ENCODE measurements at places on chromosomes 4 and X.
A peak's percentile ranks its signal among the peaks of the same experiment; 100 is the strongest.

- DNase-seq: no peak
Observed at GRCh38 chr4:105686571-105686970, 21.9 kb downstream of the INTS12 start.

DNA sequence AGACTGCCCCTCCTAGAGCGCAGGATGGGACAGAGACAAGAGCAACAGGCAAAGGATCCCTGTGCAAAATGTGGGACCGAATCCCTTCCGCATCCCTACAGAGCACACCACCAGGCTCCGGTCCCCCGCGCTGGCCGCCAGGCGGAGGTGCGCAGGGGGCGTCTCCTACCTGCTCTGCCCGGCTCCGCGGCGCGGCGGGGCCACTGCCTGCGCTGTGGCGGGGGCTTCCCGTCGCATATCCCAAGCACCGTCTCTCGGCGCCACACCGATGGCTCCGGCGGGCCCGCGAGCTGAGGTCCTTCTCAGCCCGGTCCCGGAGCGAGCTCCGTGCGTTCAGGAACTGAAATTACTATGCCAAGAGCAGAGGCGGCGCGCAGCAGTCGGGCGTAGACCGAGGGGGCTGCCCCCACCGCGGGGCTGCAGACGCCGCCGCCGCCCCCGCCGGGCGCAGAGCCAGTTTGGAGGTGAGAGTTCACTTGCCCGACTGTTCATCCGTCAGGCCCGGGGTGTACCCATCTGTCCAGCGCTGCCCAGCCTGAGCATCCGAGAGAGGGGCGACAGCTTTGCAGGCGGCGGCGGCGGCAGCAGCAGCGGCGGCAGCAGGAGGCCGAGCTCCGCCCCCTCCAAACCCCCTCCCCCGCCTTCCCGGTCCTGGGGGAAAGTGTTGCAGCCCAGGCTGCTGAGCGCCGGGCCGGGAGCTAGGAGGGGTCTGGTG is at the start of gene GPRIN3:
GPRIN3 (minus strand) TSS at position 355 of the 715 bp plus-strand sequence. CDS start 57,690 bp downstream, outside the sequence.
- no peak for DNase-seq

DNA sequence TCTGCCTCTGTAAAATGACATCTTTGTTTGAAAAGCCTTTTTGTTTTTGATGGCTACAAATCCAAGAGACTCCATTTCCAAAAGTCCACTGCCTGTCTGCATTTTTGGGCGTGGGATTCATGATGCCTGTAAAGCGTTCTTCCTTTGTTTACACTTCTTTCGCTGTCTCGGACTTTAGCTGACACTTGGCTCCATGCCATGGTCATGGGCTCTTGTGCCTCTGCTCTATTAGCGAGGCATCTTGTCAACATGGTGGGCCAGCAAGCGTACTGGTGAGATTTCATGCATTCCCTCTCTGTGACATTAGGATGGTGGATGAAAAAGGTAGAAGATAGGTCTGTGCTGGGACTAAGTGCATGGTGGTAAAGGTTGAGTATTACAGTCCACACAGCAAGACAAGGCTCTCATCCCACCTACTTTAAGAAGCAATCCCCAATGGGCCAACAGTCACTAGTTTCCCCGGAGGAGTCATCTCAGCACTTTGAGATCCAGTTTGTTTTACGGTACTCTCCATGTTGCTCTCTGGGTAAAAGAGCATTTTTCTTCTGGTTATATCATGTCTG is 298.2 kb upstream of the KLF3 start:
- DNase-seq: no peak

- DNase-seq: no peak
Observed at GRCh38 chrX:4320436-4320947, 607.0 kb upstream of the PRKX start.

DNA sequence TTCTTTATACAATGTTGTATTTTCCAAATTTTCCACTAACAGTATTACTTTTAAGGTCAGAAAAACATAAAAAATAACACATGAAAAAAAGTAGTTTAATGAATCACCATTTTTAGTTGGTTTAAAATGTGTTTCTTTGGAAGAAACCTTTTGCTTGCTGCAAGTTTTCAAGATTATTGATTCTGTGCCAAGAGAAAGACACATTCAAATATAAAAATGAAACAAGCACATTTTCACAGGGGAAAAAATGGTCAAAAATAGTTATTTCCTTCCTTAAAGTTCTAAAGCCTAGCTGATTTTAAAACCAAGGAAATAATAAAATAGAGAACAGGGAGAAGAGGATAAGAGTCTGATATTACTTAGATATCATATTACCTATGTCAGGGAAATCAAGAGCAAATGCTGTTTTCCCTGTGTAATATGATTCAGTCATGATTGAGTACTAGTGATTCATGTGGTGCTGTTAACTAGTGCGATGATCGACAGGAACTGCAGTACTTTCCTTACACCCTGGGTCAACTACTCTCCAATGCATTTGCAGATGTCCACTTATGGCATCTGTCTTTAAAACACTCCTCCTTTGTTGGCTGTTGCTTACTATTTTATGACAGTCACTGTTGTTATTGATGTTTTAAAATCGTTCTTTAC is 103.8 kb downstream of the CAMK2D start:
- no peak for DNase-seq

- DNase-seq: no peak
Observed at GRCh38 chrX:47360423-47361179, 9.8 kb upstream of the ZNF157 start.

GRCh38 chrX:70432936-70433847 is 10.1 kb downstream of the GDPD2 start:
- no peak for DNase-seq

DNA sequence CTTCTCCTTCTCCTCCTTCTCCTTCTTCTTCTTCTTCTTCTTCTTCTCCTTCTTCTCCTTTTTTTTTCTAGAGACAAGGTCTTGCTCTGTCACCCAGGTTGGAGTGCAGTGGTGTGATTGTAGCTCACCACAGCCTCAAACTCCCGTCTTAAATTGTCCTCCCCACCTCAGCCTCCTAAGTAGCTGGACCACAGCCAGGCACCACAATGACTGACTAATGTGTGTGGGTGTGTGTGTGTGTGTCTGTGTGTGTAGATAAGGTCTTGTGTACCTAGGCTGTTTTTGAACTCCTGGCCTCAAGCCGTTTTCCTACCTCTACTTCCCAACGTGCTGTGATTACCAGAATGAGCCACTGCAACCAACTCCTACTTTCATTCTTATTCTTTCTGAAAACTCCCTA is 390.9 kb downstream of the ADAM29 start:
- no peak for DNase-seq

- no peak for DNase-seq
Observed at GRCh38 chrX:153900831-153901752, 3.4 kb upstream of the AVPR2 start.

- no peak for DNase-seq
Observed at GRCh38 chr4:147479376-147479775, 1.5 kb upstream of the EDNRA start.

- peak; percentile 30 for DNase-seq
Observed at GRCh38 chrX:18390941-18391538, 34.4 kb upstream of the CDKL5 start.

DNA sequence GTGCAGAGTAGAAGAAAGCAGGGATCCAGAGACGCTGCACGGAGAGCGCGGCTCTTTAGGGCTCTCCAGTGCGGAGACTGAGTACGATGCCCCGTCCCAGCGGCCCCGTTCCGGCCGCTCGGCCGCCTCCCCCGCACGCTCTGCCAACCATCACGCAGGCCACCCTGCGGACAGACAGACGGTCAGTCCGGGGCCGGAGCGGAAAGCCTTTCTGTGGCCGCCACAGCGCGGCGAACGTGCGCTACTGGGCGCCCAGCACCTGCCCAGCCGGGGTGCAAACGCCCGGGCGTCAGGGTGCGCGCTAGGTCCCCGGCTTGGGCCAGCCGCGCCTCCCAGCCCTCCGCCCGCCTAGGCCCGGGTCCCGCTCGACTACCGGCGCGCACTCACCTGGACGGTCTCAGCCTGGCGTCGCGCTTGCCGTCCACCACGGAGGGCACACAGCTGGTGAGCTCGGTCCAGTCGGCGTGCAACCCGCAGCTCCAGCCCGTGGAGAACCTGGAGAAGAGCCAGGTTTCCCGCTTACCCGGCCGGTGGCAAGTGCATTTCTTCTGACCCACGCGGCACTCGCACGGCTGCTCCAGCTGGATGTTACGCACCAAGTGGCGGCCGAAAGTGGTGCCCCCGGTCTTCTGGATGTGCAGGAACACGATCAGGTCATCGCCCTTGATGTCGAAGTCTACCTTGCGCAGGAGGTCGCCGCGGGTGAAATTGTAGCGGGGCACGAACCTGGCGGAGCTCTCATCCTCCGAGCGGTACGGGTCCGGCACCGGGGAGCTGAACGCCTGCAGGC is 1.8 kb downstream of the HS6ST2 start:
- no peak for DNase-seq

- no peak for DNase-seq
Observed at GRCh38 chr4:156773648-156774357, 197.8 kb downstream of the PDGFC start.

DNA sequence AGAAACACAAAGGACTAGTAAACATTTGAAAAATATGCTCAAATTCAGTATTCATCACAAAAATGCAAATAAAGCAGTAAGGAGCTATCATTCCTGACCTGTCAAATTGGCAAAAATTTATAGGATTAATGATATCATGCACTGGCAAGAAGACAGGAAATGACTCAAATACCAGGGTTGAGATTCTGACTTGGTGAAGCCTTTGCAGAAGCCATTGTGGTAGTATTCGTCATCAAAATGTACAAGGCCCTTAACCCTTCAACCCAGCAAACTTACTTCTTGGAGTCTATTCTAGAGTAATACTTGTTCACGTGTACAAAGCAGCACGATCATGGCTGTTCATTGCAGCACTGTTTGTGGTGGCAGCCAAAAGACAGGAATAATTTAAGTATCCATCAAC is 132.4 kb downstream of the ENOX2 start:
- DNase-seq: no peak

DNA sequence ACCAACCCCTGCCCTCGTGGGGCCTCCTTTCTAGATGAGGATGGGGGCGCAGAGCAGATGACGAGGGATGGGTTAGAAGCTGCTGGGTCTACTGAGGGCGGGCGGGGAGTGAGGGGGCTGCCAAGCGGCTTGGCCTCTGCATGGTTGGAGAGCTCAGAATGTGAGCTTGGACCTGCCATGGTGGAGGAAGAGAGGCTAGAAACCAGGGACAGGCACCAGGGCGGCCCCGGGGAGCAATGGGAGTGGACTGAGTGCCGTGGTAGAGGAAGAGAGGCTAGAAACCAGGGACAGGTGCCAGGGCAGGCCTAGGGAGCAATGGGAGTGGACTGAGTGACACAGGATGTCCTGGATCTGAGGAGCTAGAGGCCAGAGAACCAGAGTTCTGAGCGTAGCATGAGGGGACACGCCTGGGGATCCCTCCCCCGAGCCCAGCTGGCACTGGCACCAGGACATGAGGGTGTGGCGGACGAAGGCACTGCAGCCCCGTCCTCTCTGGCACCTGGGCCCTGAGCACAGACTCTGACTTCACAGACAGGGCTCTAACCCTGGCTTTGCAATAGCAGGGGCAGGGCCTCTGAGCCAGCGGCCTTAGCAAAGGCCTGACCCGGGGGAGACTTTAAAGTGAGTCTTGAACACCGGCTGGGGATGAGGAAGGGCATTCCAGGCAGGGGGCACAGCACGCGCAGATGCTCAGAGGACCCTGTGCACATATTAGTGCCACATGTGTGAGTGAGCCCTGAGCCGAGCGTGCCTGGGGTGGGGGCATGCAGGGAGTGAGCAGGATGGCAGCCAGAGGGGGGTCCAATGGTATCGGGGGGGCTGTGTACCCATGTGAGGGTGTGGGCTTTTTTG is 214.0 kb upstream of the PSAPL1 start:
- no peak for DNase-seq

DNA sequence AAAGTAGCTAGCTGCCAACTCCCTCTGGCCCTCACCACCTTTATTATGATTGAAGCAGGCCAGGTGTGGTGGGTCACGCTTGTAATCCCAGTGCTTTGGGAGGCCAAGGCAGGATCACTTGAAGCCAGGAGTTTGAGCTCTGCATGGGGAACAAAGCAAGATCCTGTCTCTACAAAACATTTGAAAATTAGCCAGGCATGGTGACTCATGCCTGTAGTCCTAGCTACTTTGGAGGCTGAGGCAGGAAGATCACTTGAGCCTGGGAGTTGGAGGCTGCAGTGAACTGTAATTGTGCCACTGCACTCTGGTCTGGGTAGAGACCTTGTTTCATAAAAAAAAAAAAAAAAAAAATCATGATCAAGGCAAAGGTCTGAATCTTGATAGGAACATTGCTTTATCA is 467.0 kb upstream of the DIPK2B start:
- DNase-seq: no peak

DNA sequence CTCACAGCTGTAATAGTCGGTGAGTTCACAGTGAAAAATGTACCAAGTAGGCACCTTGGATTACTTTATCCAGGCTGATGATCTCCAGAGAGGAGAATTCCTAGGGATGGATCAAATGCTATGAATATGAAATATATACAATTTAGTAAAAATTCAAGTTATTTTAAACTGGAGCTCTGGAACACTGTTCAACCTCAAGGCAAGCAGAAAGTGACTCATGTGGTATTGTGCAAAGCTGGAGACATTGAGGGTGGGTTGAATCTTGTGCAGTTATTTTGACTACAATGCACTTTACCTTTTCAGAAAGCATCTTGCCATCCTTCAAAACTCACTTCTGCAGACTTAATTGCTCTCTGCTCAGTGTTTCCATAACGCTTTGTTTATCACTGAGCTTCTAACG is 43.4 kb downstream of the OSTC start:
- no peak for DNase-seq

GRCh38 chr4:145340071-145340675 is 141.5 kb upstream of the SMAD1 start:
- no peak for DNase-seq

DNA sequence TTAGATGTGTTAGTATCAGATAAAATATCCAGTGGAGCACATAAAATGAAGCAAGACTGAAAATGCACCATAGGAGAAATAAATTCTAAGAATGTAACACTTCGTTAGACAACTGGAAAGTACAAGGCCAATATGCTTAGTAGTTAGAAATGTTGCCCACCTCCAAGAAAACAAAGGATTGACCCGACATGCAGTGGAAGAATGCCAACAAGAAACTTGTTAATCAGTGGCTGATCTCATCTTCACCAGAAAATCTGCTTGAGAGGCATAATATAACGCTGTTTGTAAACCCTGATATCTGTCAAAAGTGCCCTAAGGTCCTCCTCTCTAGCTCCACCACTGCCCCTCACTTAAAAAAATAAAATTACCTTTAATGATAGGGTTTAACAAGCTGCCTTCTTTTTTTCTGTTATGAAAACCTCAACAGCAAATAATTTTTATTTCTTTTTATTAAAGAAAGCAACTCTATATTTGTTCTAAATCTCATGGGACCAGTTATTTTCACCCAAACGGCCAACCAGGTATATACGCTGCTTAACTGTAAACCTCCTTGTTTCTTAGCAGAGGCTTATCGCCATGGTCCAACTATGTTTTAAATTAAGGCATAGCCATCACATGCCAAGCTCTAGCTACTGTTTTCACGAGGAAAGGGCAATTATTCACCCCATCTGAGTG is 1.8 kb downstream of the RASGEF1B start:
- no peak for DNase-seq

DNA sequence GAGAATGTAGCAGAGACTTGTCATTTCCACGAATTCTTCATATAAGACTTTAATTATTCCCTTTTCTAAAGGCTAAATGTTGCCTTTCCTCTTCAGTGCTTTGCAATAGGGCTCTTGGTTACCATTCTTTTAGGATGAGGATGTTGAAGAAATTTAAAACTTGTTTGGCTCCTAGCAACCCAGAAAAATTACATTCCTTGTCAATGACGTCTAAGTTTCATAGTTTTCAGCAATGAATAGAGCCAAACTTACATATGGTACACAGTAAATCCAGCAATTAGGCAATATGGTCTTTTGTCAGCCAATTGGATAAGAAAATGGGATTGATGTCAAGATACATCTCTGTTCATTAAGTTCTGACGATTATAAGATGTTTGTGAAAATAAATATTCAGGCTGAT is 1639.6 kb upstream of the PCDH10 start:
- no peak for DNase-seq

Measured in stimulated activated CD8-positive, alpha-beta memory T cell treated with anti-CD3 and anti-CD28 coated beads, Interleukin-7, amount 100 ng/mL, for 24 hours (primary cell).